Activated T-cell treated with anti-CD3 and anti-CD28 coated beads for 4 hours (primary cell): ENCODE measurements at places on chromosomes 13 and 19.
A peak's percentile ranks its signal among the peaks of the same experiment; 100 is the strongest.

DNA sequence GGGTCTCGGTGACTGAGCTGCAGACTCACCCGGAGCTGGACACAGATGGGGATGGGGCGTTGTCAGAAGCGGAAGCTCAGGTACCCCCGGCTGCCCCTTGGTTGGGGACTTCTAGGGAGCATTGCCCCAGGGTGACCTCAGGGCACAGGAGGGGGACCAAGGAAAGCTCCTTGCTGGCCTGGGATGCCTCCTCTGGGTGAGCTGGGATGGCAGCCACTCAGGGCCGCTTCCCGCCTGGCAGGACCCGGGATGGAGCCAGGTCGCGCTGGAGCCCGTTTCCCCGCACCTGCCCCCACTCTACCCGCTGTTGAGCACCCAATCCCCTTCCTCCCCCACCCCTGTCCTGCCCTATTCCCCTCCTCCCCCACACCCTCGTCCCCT, 10.8 kb downstream of the PRKCSH start:
- no peak for DNase-seq

GRCh38 chr13:46609052-46609451, 56.1 kb downstream of the LRCH1 start:
- no peak for DNase-seq

DNA sequence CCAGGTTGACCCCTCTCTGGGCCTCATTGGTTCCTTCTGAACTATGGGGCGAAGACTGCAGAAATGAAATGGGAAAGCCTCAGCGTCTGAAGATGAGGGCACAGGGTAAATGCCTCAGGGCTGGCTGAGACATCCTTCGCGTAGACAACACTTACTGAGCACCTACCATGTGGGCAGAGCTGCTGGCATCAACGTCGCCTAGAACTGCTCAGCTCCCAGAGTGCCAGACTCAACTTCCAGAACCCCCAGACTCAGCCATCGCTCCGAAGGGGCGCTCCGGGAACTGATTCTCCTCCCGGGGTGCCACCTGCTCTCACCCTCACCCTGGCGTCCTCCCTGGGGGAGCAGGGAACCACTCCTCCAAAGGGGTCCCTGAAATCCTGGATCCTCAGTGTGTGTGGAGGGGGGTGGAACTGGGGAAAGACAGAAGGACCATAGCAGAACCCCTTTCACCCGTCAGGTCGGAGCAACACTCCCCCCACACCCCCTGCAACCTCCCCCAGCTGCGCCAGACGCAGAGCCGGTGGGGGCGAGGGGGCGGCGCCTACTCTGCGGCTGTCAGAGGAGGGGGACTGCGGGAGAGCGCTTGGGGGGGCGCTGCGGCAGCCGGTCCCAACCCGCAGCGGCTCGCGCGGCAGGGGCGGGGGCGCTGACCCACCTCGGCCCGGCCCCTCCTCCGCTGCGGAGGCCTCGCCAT, 8.2 kb upstream of the NFIC start:
- no peak for DNase-seq

- no peak for DNase-seq
Measured at GRCh38 chr19:2777952-2778683, 5.0 kb downstream of the SGTA start.

GRCh38 chr13:66673401-66673800, 556.7 kb downstream of the PCDH9 start:
- DNase-seq = no peak

- DNase-seq = no peak
Measured at GRCh38 chr13:26967119-26968038, 204.2 kb downstream of the USP12 start.

DNA sequence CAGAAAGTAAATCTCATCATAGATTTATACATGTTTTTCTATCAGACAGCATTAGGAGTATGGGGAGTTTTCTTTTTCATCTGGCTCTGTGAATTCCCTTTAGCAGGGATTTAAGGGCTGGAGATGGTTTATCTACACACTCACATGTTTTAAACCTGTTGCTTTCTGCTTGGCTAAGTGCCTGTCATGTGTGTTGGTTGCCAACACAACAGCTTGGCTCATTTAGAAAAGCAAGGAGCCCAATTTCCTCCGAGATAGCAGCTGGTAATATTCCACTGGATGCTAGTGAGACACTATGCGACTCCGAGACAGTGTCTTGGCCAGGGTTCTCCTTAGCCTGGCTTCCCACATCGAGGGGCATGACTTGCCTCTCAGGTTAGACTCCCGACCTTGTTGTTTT, 83.3 kb downstream of the KLF5 start:
- DNase-seq = no peak

- no peak for DNase-seq
Measured at GRCh38 chr13:32225481-32225931, 89.7 kb downstream of the ZAR1L start.

DNA sequence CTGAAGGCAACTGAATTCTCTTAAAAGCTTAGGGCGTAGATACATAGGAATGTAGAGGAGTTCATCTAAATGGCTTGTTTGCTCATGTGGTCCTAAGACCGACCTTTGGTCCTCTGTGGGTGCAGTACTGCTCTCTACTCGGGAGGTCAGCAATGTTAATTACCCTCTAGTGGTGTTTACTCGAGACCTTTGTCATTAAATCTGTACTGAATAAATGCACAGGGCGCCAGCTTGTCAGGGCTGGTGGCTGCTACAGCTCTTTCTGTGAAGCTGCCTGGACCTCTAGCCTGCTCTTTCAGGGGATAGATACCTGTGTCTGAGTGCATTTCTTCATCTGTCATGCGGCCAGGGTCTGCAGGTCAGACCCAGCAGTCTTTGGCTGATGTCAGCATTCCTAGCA, 29.2 kb upstream of the MPHOSPH8 start:
- DNase-seq = no peak

DNA sequence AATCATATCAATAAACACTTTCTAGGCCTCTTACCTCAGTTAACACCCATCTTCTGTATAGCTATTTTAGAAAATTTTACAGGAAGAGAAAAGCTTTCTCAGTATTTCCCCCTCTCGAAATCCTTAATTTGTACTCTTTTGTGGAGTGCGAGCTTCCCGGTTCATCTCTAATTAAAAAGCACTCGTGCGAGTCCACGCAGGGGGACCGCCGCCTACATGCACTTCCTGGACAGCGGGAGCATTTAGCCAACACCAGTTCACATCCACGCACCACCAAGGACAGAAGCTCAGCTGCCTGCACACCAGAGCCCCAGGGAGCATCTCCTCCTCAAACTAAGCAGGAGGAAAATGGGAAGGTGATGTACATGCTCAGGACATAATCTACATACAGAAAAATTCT, 60.0 kb downstream of the RASA3 start:
- DNase-seq = no peak

- DNase-seq = no peak
Measured at GRCh38 chr19:16380314-16380695, 55.7 kb downstream of the KLF2 start.

DNA sequence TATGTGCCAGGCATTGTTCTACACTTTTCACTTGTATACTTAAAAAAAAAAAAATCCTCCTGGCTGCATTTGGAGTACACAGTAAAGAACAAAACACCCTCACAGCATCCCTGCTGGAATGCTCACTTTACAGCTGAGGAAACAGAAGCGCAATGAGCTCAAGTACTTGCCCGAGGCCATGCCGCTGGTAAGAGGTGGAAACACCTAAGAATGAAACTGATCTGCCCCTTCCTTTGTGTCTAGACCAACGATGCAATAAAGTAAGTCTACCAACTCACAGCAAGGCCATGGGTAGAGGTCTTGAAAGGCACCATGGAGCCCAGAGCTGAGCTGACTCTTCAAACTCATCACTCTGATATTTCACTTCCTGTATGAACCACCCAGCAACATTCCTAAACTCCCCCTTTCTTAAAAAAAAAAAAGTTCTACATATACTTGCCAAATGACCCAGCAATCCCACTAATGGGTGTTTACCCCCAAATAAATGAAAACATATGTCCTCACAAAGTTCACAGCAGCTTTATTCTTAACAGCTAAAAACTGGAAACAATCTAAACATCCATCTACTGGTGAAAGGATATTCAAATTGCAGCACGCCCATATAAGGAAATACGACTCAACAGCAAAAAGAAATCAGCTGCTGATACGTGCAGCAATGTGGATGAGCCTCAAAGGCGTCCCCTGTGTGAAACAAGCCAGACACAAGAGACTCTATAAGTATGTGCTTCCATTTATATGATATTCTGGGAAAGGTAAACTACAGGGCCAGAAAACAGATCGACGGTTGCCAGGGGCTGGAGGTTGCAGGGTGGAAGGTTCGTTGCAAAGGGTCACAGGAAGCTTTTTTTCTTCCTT, 236.6 kb upstream of the MAB21L1 start:
- no peak for DNase-seq

DNA sequence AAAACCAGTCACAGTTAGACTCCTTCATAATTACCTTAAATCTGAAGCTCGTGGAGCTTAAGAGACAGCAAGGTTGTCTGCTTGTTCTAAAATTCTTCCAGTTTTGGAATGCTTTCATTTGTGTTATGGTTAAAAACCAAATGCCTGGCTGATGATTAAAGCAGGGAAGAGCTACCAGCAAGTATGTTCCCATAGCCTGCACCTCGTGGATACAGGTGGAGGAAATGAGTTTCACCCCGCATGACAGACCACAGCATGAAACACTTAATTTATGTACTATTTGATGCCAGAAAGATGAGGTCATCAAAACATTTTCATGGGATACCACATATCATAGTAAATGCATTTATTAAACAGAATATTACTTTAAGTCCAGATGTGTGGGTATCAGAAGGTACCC, 416 bp upstream of the DOCK9 start:
- DNase-seq = no peak

- no peak for DNase-seq
Measured at GRCh38 chr19:45050036-45050435, 11.2 kb downstream of the CLASRP start.

DNA sequence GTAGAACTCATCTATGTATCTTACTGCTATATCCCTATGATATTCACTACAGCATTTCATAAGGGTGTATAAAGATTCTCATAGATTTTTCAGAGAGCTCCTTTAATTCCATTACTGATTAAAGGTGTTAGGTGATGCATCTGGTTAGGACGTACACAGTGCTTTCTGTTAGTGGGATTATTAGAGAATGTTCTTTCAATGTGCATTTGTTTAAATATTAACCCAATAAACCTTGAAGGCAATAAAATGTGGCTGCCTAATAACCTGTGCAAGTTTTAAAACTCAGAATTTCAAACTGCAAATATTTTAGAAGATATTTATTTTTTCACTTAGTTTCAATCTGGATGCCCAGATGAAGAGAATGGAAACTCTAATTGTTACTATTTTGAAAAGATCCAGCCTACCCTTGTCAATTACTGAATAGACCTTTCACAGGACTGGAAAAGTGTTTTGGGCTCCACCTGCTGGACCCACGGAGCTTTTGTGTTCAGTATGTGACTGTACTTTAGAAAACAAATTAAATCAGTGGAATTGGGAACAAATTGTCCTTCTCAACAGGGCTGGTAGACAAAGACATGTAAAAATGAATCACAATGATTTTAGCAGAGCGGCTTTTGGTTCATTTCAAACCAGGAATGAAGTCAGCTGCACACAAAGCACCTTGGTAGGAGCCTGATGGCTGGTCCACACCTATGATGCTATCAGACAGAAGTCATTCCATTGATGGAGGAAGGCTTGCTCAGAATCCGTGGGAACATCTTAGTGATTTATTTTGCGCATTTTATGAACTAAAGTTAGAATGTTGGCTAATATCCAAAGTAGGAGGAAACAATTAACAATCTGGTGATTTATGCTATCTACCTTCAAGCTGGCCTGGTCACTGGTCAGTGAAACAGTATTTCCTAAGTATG, 89.4 kb upstream of the RAP2A start:
- peak; percentile 10 for DNase-seq

- no peak for DNase-seq
Measured at GRCh38 chr19:31342926-31343325, 6.3 kb downstream of the TSHZ3 start.

DNA sequence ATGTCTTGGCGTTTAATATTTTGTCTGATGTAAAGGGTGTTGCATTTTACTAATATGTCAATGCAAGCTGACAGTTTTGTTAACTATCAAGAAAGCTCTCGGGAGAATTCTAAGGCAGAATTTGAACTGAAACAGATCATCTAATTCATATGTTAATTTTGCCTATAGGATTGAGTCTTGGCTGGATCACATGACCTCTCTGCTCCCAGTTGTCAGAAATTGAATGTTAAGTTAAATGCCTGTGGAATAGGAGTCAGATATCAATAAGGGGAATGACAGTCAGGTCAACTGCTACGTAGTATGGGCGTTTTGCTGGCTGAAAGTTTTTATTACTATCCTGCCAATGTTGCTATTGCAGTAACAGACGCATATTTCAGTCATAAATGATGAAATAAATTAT, 358.5 kb downstream of the MYO16 start:
- no peak for DNase-seq

DNA sequence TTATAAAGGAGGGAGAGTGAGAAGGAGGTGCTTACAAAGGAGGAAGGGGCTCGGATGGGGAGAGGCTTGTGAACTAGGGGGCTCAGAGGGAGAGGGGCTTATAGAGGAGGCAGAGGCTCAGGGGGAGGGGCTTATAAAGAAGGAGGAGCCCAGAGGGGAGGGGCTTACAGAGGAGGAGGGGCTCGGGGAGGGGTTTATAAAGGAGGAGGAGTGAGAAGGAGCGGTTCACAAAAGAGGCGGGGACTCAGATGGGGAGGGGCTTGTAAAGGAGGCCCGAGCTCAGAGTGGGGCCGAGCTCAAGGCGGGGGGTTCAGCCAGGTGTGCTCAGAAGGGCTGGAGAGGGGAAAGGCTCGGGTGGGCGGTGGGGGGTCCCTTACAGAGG, 500 bp downstream of the SMIM24 start:
- DNase-seq = peak; percentile 6

GRCh38 chr13:50284540-50284939, 269.3 kb downstream of the KCNRG start:
- DNase-seq = no peak

- no peak for DNase-seq
Measured at GRCh38 chr13:112105244-112105681, 38.3 kb downstream of the SOX1 start.

DNA sequence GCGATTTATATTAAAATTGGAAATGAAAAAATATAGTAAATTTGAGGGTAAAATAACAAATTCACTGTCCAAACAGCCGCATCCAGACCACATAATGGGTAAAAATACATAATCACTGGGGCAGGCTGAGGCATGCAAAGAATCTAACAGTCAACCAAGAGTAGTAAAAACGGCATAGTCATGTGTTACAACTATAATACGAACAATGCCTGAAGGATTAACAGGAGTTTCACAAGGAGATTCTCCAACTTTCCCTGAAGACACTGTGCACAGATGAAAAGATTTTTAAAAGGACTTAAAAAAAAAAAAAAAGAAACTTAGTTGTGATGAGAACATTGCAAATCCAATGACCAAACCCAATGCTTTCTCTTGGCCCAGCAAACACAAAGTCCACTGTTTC, 20.4 kb upstream of the ATXN8OS start:
- DNase-seq = no peak

DNA sequence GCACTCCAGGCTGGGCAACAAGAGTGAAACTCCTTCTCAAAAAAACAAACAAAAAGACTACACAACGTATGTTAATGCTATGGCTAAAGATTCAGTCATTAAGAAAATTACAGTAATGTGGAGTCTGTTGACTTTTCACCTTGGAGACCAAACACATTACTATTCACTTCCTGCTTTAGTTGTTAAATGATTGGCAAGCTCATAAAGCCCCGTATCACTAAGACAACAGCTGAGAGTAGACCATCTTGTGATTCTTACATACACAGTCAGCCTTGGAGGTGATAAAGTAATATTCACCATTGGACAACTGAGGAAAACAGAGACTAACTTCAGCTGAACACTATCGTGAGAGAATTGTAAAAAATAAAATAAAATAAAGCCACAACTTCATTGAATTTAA, 86.5 kb downstream of the KCTD12 start:
- DNase-seq = no peak

GRCh38 chr13:48346583-48346982, 43.0 kb downstream of the RB1 start:
- no peak for DNase-seq

GRCh38 chr13:95485045-95485517, 67.4 kb upstream of the CLDN10 start:
- no peak for DNase-seq
